Activated T-cell treated with anti-CD3 and anti-CD28 coated beads, Interleukin-2, amount 50 U/mL, for 72 hours (primary cell): ENCODE measurements at places on chromosomes 3 and 15. TPM values are rescaled to one million over a fixed set of nuclear protein-coding genes. Genes with fewer than 3 reads are reported as not detected.

- H3K36me3 ChIP-seq: no peaks in the 10 kb centered on the region
- H3K4me1 ChIP-seq: no peaks in the 10 kb centered on the region
- H3K27me3 ChIP-seq: no peaks in the 10 kb centered on the region
- H3K4me3 ChIP-seq: no peak overlapping the region
- DNase-seq: no peak
These were observed 285.4 kb upstream of the ROPN1 start for GRCh38 chr3:124277144-124277890.

DNA sequence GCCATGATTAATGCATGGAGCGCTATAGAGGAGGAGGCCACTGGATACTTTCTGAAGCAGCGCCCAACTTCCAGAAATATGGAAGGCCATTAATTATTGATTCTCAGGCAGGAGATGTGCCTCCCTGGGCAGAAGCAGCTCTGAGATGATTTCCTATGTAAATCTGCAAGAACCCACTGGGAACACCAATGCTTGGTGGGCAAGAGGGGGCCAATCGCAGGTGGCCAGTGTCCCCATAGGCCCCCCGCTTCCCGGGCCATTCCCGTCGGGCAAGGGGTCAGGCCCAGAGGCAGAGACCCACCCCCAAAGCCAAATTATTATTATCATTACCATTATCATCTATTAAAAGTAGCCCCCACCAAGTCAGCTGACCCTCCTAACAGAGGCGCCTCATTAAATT, 288.0 kb upstream of the TLE3 start:
- H3K27me3 ChIP-seq: peaks cover 16% of the 10 kb centered on the region
- no peak overlapping the region for H3K27ac ChIP-seq
- DNase-seq: no peak
- H3K4me1 ChIP-seq: no peaks in the 10 kb centered on the region
- H3K4me3 ChIP-seq: no peak overlapping the region

Gene ZDHHC19
- total RNA-seq: not detected

GRCh38 chr15:87850916-87851315, 405.6 kb downstream of the NTRK3 start:
- no peak overlapping the region for H3K27ac ChIP-seq
- no peaks in the 10 kb centered on the region for H3K4me1 ChIP-seq
- H3K36me3 ChIP-seq: no peaks in the 10 kb centered on the region
- no peak for DNase-seq
- H3K4me3 ChIP-seq: no peak overlapping the region

DNA sequence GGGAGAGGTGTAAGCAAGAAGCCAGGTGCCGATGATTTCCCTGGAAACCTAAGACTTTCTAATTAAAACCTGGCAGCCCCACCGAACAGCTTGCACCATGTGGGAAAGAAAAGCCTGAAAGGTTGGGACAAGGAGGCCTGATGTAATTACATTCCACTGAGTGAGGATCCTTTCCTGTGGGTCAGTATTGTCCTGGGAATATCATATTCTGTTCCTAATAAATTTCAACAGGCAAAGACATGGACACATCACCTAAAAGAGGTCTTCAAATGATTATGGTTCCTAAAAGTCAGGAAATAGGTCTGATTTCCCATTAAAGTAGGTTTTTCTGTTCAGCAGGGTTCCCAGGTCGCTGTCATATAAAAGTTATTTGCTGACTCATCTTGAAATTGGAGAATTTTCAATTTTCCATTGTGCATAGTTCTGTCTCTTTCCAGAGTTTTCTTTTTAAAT, 58.5 kb downstream of the DUT start:
- no peaks in the 10 kb centered on the region for H3K4me1 ChIP-seq
- no peaks in the 10 kb centered on the region for H3K36me3 ChIP-seq
- no peak overlapping the region for H3K4me3 ChIP-seq
- no peak overlapping the region for H3K27ac ChIP-seq

- H3K4me3 ChIP-seq: peak overlapping the region; percentile 87
- H3K27ac ChIP-seq: no peak overlapping the region
- H3K4me1 ChIP-seq: peaks cover 17% of the 10 kb centered on the region
- peaks cover 65% of the 10 kb centered on the region for H3K27me3 ChIP-seq
These were observed 16.3 kb downstream of the RGMA start for GRCh38 chr15:93072411-93073394.

DNA sequence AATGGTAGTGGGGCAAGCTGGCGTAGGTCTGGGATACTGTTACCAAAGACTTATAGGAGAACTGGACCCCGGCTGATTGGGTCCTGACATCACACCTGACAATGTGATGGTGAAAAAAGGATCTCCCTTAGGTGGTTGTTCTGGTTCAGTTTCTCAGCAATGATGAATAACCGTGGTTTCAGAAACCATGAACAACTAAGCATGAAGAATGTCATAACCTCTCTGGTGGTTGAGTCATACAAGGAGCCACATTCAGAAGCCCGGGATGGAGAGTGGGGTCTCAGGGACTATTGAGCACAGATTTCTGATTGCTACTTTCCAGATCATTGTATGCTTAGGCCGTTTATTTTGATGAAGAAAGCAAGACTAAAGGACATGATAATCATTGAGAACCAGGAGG, 17.4 kb downstream of the GPR160 start:
- DNase-seq: peak; percentile 64
- peaks cover 50% of the 10 kb centered on the region for H3K4me1 ChIP-seq
- peak overlapping the region; percentile 31 for H3K27ac ChIP-seq
- no peaks in the 10 kb centered on the region for H3K27me3 ChIP-seq
- peaks cover 5% of the 10 kb centered on the region for H3K36me3 ChIP-seq
- H3K4me3 ChIP-seq: peak overlapping the region; percentile 68

GRCh38 chr3:194117104-194117845, 18.7 kb upstream of the HES1 start:
- DNase-seq: no peak
- H3K36me3 ChIP-seq: no peaks in the 10 kb centered on the region
- no peak overlapping the region for H3K4me3 ChIP-seq
- H3K4me1 ChIP-seq: no peaks in the 10 kb centered on the region
- H3K27me3 ChIP-seq: peaks cover 37% of the 10 kb centered on the region

Gene ZNF80
- 0.53 TPM for total RNA-seq

- H3K36me3 ChIP-seq: peaks cover 8% of the 10 kb centered on the region
- no peaks in the 10 kb centered on the region for H3K4me1 ChIP-seq
- H3K4me3 ChIP-seq: no peak overlapping the region
- DNase-seq: no peak
- no peak overlapping the region for H3K27ac ChIP-seq
These were observed 169.1 kb downstream of the VPS8 start for GRCh38 chr3:184981071-184981470.
